Activated effector memory CD4-positive, alpha-beta T cell treated with Interleukin-2 at 50 U/mL for 16 hours (primary cell): ENCODE measurements at places on chromosomes 7 and 10.
A peak's percentile ranks its signal among the peaks of the same experiment; 100 is the strongest.

- DNase-seq: no peak
Observed at GRCh38 chr10:97399843-97400545, 1.1 kb downstream of the RRP12 start.

- no peak for DNase-seq
Observed at GRCh38 chr7:27198138-27198841, 1.6 kb downstream of the HOXA13 start.

- no peak for DNase-seq
Observed at GRCh38 chr10:1546431-1547110, 190.8 kb downstream of the ADARB2 start.

DNA sequence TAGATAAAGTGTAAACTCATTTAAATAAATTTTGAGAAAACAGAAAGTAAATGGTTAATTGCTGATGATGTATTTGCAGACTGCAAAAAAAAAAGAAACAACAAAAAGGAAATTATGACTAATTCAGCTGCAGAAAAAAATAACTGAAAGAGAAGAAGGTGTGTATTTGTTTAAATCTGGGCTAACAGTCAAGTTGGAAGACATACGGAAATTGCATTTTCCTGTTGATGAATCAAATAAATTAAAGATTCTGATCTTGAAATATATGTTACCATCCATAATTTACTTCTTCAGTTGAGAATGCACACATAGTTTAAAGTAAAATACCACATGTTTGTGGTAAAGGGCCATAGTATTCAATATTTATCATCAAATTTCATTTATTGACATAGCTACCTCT lies 19.3 kb upstream of the ING3 start:
- no peak for DNase-seq

DNA sequence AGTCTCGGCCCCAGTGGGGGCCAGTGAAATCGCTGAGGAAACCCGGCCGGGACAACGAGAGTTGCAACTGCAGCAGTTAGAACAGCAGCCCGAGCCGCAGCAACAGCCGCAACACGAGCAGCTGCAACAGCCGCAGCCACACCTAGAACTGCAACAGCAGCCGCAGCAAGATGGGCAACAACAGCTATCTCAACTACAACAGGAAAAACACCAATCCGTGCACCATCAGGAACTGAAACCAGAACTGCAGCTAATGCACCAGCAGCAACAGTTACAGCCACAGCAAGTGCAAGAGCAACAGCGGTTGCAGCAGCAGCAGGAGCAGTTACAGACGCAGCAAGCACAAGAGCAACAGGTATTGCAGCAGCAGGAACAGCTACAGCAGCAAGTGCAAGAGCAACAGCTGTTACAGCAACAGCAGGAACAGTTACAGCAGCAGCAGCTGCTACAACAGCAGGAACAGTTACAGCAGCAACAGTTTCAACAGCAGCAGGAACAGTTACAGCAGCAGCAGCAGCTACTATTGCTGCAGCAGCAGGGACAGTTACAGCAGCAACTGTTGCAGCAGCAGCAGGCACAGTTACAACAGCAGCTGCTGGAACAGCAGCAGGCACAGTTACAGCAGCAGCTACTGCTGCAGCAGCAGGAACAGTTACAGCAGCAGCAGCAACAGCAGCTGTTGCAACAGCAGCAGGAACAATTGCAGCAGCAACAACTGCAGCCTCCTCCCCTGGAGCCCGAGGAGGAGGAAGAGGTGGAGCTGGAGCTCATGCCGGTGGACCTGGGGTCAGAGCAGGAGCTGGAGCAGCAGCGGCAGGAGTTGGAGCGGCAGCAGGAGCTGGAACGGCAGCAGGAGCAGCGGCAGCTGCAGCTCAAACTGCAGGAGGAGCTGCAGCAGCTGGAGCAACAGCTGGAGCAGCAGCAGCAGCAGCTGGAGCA lies 6.1 kb downstream of the ZNF853 start:
- DNase-seq: no peak

- no peak for DNase-seq
Observed at GRCh38 chr10:88213065-88213605, 349.7 kb downstream of the PTEN start.

DNA sequence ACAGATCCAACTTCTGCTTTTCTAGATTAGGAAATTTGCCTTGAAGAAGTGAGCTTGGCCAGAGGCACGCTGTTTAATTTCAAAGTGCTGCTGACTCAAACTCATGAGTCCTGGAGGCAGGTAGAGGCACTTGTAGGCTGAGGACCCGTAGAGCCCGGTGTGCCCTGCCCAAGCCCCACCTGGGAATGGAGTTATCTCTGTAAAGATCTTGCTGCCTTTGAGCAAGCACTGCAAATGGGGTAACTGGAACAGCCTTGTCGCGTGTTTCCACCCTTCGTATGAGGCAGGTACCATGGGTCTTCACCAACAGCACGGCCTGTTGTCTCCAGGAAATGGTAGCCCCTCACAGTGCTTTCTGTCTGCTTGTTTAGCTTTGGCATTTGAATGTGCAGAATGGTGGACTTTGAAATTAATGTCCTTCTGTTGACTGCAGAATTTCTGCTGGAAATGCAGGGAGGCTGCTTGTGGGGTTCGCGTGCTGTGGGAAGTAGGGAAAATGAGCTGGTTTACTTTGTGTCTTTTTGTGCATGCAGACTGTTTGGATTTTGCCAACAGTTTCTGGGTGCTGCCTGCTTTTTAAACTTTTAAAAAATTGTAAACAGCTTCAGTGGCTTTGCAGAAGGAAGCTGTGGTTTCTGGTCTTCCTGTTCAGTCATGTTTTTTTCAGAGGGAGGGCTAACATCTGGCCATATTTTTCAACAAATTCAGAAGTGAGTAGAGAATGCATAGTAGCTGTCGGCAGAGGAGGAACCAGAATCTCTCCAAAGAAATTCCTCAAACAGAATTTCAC lies 27.2 kb downstream of the CCM2 start:
- DNase-seq: peak; percentile 25

DNA sequence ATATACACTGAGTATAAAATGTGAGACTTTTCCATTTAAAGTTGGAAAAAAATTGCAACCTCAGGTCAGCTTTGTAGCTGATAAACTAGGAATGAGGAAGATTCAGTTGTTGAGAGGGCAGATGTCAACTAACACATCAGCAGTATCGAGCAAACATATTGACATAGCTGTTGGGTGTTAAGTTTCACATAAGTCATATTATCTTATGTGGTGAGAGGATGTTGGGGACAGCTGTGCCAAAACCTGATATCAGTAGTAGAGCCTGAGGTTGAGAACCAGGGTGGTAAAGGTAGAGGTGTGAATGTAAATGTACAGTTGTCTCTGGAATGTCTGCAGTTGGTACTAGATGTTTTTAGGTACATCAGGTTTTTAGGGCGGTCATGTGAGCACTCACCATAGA lies 5.0 kb downstream of the ZRANB1 start:
- DNase-seq: no peak

DNA sequence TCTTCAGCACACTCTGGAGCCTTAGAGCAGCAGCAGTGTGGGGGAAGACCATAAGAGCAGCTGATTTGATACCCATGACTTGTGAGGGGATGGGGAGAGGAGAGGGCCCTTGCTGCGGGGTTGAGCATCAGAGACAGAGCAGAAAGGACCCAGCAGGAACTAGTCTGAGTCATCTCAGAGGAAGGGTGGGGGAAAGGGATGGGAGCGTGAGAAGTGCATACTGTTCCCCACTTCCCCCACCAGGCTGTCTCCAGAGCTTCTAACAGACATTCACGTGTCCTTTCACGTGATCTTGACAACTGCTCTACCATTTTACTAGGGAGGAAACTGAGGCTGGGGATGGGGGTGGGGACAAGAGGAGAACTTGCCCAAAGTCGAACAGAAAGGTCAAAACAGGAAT lies 38.7 kb downstream of the FAM241B start:
- no peak for DNase-seq

DNA sequence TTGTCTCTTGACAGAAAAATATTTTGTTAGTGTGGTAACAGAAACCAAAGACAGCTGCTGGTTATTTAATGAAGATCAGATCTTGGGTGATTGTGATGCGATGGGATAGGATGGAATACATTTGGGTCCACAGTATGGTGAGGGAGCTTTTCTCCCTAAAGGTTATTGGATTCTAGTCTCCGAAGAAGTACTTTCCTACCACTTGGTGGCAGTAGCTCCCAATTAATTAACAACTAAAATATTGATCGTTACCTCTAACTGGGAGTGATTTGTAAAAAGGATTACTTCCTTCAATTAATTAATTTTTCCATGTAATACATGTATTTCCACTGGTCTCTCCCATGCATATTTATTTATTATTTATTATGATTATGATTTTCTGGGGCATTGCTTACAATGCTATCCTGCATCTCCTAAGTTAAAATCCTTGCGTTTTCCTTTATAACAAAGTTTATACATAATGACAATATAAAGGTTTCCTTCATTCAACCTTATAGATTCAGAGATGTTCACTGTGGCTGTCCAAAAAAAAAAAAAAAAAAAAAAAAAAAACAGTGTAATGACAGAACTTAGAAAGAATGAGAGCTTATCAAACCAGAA lies 25.6 kb downstream of the TMEM196 start:
- DNase-seq: no peak

GRCh38 chr10:119770928-119771327 lies 45.1 kb downstream of the INPP5F start:
- no peak for DNase-seq
